Thyroid gland (tissue), 4 donors: ENCODE measurements at places on chromosomes 1 and 21. TPM values are rescaled to one million over a fixed set of nuclear protein-coding genes. Genes with fewer than 3 reads are reported as not detected.

Gene GJA4
- 22.1 TPM for total RNA-seq

Gene C1orf50
- total RNA-seq, result 7.2 TPM

- DNase-seq, result no peak
These were observed 95.0 kb downstream of the GDAP2 start for GRCh38 chr1:117834416-117834815.

GRCh38 chr1:236201786-236202185, 59.4 kb downstream of the GPR137B start:
- no peak for DNase-seq

DNA sequence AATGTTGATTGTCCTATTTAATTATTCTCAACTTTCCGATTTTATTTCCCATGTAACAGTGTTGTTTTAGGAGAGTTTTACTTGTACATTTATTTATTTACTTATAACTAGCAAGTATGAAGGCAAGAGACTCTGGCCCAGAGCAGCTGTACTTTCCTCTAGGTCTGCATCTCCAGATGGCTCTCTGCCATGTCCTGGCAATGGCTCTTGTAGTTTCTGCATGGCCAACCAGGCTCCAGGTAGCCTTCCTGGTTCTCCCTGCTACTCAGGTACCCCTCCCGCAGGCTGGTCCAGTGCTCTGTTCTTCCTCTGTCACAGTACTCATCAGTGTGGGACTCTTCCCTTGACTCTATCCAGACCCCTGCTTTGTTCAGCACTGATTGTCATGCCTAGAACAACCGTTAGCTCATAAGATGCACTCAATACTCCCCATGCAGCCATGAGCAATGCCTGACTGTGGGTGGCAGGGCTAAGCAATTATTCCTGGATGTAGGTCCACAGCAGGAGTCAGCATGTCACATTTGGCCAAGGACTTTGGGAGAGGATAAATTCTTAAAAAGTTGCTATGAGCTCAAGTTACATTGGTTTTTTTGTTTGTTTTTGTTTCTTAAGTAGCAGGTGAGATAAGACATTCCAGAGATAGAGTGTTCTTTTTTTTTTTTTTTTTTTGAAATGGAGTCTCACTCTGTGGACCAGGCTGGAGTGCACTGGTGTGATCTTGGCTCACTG, 10.9 kb upstream of the IL20 start:
- DNase-seq, result peak; percentile 95

- no peak for DNase-seq
These were observed 47.3 kb upstream of the SSX2IP start for GRCh38 chr1:84737590-84737989.

- no peak for DNase-seq
These were observed 39.6 kb downstream of the SLC19A1 start for GRCh38 chr21:45502600-45502999.

GRCh38 chr1:204818998-204819397, 51.7 kb upstream of the NFASC start:
- no peak for DNase-seq

DNA sequence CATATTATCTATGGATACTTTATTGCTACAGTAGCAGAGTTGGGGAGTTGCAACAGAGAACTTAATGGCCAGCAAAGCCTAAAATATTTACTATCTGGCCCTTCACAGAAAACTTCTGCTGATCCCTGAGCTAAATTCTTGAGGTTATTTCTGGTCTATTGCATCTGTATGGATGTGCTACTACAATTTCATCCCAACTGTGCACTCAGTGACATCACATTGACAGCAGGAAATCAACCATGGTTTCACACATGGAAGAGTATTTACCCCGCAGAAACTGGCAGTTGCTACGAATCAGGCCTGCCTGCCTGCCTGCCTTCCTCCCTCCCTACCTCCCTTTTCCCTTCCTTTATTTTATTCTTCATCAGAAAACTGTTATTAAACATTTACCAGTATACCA, 12.1 kb downstream of the CLCA2 start:
- DNase-seq, result no peak
